GM23248 (cell line): ENCODE measurements at places on chromosomes 3 and 15. TPM values are rescaled to one million over a fixed set of nuclear protein-coding genes. Genes with fewer than 3 reads are reported as not detected.

DNA sequence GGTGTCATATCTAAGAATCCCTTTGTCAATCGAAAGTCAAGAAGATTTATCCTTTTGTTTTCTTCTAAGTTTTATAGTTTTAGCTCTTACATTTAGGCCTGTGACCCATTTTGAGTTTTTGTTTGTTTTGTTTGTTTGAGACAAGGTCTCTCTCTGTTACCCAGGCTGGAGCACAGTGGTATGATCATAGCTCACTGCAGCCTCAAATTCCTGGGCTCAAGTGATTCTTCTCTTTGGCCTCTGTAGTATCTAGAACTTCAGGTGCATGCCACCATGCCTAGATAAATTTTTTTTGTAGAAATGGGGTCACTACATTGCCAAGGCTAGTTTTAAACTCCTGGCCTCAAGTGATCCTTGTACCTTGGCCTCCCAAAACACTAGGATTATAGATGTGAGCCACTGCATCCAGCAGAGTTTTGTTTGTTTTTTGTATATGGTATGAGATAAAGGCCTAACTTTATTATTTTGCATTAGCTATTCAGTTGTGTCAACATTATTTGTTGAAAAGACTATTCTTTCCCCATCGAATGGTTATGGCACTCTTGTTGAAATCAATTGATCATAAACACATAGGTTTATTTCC is 5.8 kb upstream of the MYO5C start:
- no peak overlapping the region for H3K27ac ChIP-seq
- DNase-seq: no peak
- H3K4me3 ChIP-seq: no peak overlapping the region

DNA sequence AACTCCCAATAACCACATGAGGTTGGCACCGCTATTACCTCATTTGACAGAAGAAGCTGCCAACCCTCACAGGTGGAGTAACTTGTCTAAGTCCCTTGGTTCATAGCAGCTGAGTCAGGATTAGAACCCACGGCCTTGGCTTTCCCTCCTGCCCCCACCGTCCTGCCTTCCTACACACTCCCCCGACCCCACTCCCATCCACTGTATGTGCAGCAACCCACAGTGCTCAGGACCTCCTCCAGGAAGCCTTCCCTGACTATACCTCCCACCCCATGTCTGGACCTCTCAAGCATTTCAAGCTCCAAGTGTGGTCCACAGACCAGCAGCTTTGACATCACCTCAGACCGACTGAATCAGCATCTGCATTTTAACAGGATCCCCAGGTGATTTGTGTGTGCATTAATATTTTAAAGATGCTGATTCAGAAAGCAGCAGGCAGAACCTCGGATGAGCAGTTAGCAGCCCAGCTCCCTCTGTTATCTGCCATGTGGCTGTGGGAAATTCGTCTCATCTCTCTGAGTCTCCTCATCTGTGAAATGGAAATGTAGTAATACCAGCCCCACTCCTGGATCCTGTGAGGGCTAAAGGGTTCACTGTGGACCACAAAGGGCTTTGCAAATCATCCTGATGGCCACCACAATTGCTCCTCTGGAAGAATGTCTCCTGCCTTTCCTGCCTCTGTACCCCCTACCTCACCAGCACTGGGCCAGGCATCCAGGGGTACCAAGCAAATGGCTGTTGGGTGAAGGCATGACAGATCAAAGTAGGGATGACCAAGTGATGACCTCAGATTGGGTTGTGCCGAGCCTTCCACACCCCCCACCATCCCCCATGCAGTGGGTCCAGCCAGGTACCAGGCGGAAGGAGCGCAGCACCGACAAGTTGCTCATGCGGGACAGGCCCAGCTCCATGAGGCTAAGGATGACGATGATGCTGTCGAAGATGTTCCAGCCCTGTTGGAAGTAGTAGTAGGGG is 62.7 kb downstream of the SCN5A start:
- H3K4me3 ChIP-seq: no peak overlapping the region
- H3K27me3 ChIP-seq: peaks cover 11% of the 10 kb centered on the region; the same call in 1 of the 2 replicates
- H3K36me3 ChIP-seq: no peaks in the 10 kb centered on the region
- DNase-seq: no peak
- no peaks in the 10 kb centered on the region for H3K4me1 ChIP-seq
- H3K27ac ChIP-seq: no peak overlapping the region

DNA sequence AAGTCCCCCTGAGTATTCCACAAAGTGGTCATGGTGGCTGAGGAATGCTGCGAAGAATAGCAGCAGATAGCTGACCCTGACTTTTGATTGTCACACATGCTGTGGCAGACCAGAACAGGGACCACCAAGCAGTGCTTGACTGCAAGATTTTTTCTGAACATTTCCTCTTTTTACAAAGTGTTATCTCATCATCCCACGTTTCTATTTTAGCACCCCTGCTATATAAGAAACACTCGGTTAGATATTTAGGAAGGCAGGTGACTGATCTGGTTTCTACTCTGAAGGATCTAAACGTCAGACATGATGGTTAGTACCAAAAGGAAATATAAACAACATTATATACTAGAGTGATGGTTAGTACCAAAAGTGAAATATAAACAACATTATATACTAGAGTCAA is 9.1 kb downstream of the SLC25A26 start:
- H3K27me3 ChIP-seq: no peaks in the 10 kb centered on the region
- no peak for DNase-seq
- no peaks in the 10 kb centered on the region for H3K36me3 ChIP-seq
- no peak overlapping the region for H3K27ac ChIP-seq

- H3K36me3 ChIP-seq: no peaks in the 10 kb centered on the region
- H3K4me3 ChIP-seq: no peak overlapping the region
- no peak for DNase-seq
Measured at GRCh38 chr3:21259896-21260295, 491.1 kb downstream of the ZNF385D start.

DNA sequence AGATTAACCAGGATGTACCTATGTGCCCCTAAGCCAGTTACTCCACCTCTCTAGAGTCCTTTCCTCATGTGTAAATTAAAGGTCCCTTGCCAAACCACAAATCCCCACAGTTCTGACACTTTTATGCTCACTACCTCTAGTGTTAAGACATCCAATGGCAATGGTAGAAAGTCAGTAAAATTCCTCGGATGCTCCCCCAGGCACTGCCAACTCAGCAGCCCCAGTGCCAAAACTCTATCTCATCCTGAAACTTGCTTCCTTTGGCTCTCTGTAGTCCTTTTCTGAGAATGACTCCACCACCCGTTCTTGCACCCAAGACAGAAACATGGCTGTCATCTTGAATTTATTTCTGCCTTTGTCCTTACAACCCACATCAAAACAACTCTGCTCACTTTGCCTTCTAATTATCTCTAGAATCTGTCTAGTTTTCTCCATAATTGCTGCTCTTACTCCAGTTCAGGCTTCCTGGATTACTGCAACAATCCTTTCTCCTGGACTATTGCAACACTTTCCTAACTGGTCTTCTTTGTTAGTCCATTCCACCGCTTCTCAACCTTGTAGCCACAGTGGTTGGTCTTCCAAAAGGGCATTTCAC is 41.6 kb downstream of the MB21D2 start:
- H3K36me3 ChIP-seq: no peaks in the 10 kb centered on the region
- H3K27ac ChIP-seq: peak overlapping the region; percentile 53
- 0 out of 2 replicates have a peak overlapping the region, but pooled peaks have one; percentile 20 for H3K4me3 ChIP-seq

Gene PDCD10
- 37.6 and 61.7 TPM in 2 replicates for total RNA-seq
